ENCODE measurements at places on chromosomes 3 and 15. TPM values are rescaled to one million over a fixed set of nuclear protein-coding genes. Genes with fewer than 3 reads are reported as not detected.

SLC24A5 gene
- polyA plus RNA-seq = not detected

CTNNB1 gene
- polyA plus RNA-seq = 65.8 TPM

PCOLCE2 gene
- polyA plus RNA-seq = not detected

FEZF2 gene
- not detected for polyA plus RNA-seq

DAZL gene
- not detected for polyA plus RNA-seq

RABL3 gene
- 37.4 TPM for polyA plus RNA-seq

All from CD4-positive, alpha-beta memory T cell (primary cell).